ENCODE measurements at places on chromosomes 2 and 18. TPM values are rescaled to one million over a fixed set of nuclear protein-coding genes. Genes with fewer than 3 reads are reported as not detected.

DNA sequence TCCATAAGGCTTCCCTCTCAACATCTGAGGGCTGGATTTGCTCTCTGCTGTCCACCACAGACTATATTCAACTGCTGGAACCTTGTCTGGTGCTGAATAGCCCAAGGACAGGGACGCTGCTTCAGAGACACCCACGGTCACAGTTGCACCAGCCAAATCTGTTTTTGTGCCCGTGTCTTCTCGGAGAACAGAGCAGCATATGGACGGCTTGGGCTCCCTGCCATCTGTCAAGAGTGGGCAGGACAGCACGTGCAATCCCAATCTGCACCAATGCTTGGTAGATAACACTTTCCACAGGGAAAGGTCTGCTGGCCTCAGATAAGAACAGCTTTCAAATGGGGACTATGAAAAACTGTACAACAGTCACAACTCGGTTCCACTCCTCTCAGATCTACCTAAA lies 466.1 kb downstream of the TGIF1 start:
- DNase-seq = no peak

TRIM54 gene
- 0.26 TPM for total RNA-seq

DNA sequence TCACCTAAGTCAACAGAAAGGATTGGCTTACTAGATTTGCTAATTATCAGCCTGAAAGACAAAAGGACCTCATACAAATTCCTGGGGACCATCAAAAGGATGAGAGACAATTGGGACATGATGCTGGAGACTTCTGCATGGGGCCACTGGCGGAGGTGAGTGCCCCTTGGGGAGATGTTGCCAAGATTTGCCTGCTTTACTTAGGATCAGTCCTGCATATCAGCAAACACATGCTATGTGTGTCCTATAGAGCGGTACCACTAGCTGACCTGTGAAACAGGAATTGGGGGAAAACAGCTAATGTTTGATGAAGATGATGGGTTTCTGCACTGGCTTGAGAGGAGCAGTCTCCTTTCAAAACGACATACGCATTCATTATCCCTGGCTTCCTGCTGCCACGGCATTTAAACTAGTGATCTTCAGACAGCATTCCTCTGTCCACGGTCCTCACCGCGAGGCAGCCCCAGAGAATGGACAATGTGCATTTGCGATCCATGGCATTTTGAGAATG lies 104.2 kb downstream of the TGIF1 start:
- no peak for DNase-seq

DNA sequence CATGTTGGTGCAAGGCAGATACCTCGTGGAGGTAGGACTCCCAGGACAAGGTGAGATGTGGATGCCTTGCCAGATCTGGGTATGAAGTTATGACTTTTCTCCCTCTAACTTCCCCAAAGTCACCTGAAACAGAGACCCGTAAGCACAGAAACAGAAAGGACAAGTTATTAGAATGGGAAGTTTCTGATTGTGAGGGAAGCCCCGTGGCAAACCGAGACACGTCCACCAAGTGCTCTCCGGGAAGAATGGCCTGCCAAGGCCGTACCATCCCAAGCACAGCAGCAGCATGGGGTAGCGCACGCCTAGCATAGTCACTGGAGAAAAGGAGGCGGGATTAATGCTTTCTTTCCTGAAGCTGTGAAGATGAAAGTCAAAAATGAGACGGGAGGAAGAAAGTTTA lies 110.6 kb downstream of the ZNF532 start:
- no peak for DNase-seq

- no peak for DNase-seq
Measured at GRCh38 chr18:73638709-73639108, 508.9 kb downstream of the FBXO15 start.

DNA sequence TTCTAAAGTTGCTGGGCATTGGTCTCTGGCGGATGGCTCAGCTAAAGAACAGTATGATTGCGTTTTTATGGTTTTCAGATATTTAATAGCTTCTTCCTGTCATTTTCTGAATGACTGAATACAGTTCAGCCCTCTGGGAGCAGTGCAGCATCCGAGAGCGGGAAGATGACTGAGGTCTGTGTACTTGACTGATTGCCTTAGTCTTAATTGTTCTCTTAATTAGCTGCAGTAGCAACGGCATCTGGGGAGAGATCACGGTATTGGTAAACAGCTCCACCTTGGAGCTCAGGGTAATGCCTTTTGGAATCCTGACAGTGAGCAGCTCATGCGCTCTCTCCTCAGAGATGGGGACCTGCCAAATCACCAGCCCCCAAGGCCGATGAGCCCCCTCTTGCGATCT lies 481.4 kb upstream of the SPRED2 start:
- no peak for DNase-seq

DNA sequence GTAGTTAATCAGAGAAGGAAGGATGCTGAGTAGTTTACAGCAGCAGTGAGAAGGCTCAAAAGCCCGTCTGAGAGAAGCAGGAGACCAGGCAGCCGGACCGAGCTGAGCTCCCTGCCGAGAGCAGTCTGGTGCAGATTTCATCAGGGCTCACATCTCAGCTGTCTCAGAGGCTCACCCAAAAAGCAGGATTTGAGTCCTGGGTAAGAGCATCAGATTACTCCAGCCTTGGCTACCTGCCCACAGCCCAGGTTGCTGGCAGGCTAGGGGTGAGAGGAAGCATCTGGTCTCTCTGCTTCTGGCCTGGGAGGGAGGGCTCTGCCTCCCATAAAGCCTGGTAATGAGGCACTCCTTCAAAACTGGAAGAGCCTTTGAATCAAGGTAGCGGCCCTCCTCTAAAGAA lies 140.5 kb downstream of the ST6GAL2 start:
- DNase-seq = no peak
